Muscle of leg (tissue), 16 donors: ENCODE measurements at places on chromosomes 6 and 20. TPM values are rescaled to one million over a fixed set of nuclear protein-coding genes. Genes with fewer than 3 reads are reported as not detected.

DNA sequence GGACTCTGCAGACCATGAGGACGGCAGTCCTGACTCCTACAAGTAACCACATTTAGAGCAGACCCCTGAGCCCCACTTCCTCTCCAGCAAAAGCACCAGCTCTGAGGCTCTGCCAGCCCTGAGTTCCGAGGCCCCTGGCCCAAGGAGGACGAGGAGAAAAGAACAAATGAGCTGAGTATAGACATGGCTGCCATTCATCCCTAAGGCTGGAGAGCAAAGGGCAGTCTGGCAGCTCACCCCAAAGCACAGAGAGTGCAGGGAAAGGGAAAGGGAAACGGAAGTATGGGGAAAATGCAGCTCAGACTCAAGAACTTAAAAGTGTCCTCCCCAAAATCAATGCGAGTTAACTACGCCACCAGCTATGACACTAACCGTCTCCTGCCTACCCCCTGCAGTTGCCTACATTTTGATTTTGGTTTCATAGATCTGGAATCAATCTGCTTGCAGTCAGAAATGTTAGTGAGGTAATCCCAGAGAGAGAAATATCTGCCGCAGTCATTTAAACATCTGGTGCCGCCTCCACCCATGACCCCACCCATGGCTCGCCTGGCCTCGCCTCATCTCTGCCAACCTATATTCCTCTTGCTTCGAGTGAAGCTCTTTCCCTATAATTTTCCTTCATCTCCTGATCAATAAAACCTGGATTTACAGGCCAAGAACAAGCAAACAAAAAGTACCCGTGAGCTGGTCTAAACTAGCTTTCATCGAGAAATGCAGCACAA lies 49.6 kb upstream of the AFDN start:
- H3K4me3 ChIP-seq = no peak overlapping the region
- H3K27ac ChIP-seq = no peak overlapping the region
- DNase-seq = no peak
- H3K4me1 ChIP-seq = no peaks in the 10 kb centered on the region

DNA sequence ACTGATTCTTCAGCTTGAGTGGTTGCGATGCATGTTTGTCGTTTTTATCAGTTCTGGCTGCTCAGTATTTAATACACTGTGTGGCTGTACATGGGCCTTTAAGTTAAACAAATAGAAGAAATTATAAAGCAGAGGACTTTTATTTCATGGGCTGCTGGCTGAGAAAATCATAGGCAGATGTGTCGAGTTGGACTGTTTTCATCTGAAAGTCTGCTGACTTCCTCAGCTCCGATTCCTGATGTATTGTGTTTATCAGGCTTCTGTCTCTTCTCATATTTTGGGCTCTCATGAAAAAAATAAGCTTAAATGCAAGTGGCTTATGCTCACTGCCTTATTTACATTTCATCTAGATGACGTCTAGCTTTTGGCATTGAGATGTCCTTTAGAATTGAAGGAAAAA lies 129.5 kb upstream of the GGTLC1 start:
- H3K36me3 ChIP-seq = no peaks in the 10 kb centered on the region
- no peak overlapping the region for H3K4me3 ChIP-seq
- H3K4me1 ChIP-seq = peaks cover 22% of the 10 kb centered on the region
- peaks cover 2% of the 10 kb centered on the region for H3K27me3 ChIP-seq

GRCh38 chr6:47532981-47533585 lies 55.5 kb downstream of the CD2AP start:
- no peaks in the 10 kb centered on the region for H3K27me3 ChIP-seq
- no peak overlapping the region for H3K4me3 ChIP-seq
- DNase-seq = no peak
- H3K27ac ChIP-seq = no peak overlapping the region

Gene OR2H2
- not detected for total RNA-seq
